Activated CD4-positive, CD25-positive, alpha-beta regulatory T cell treated with anti-CD3 and anti-CD28 coated beads, Interleukin-2, amount 50 U/mL, for 24 hours (primary cell): ENCODE measurements at places on chromosomes 2 and 18.

DNA sequence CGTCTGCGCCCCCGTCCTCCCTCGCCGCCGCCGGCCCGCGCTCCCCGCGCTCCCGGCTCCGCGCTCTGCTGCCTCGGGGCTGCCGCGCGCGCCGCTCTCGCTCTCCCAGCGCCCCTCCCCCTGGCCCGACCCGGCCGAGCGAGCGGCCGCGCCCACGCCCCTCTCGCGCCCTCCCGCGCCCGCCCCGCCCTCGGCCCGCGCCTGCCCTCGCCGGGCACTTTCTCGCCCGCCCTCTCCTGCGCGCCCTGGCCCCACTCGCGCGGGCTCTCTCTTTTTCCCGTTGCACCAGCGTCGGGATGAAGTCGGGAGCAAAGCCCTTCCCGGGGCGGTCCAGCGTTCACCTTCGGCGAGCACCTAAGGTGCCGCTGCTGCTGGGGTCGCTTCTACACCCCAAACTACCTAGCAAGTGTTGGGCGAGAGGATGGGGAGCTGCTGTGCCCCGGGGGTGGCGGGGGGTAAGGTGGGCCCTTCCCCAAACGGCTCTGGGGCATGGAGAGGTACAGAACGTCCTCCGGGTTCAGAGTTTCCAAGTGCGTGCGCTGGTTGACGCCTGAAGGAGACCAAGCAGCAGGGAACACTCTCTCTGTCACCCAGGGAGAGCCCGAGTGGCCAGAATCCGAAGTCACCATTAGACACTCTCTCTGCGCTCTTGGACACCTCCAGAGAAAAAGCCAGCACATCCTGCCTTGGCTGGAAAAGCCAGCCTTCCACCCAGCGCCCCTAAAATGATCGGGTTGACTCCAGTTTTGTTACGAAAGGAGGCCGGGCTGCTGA lies at the start of gene COLEC12:
TSS of gene COLEC12 (minus strand) at position 70 of the 774 bp plus-strand sequence. CDS start 187 bp downstream, outside the sequence.
- ATAC-seq: no peak

GRCh38 chr2:128371248-128371630 lies 52.6 kb upstream of the HS6ST1 start:
- no peak for ATAC-seq

- ATAC-seq: no peak
Observed at GRCh38 chr2:208266553-208266893, 468 bp downstream of the PIKFYVE start.

DNA sequence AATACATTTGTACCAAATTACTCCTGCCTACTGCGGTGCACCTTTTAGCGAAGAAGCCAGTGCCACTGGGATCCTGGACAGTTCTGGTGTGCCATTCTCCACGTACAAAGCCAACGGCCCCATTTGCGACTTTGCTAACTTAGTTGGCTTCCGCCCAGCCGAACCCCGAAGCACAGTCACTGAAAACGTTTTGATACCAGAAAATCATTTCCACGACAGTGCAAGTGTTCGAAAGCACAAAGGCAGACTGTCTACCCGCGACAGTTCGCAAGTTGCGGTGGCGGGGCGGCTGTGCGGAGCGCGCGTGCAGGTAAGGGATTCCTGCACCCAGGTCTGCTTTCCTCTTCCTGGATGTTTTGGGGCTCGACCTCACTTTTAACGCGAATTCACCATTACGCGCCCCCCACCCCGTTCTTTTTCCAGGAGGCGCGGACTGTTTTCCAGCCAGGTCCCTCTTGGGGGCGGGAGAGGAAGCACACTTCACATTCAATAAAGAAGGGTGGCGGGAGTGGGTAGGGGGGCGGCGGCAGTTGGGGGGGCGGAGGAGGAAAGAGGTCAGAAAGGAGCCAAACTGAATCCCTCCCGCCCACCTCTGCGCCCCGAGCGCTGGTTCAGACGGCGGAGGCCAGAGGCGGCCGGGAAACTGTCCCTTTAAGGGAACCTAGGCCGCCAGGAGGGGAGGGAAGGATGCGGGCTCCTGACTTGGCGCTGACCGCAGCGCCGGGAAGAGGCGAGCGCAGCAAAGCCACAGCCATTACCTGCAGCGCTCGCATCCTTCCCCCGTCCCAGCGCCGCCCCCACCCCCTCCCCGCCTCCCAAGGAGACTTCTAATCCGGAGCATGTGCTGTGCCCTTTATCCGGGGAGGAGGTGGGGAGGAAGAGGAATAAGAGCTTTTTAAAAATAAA lies 107.4 kb upstream of the KCTD1 start:
- ATAC-seq: no peak

GRCh38 chr2:238143239-238143951 lies 4.9 kb downstream of the KLHL30 start:
- no peak for ATAC-seq

DNA sequence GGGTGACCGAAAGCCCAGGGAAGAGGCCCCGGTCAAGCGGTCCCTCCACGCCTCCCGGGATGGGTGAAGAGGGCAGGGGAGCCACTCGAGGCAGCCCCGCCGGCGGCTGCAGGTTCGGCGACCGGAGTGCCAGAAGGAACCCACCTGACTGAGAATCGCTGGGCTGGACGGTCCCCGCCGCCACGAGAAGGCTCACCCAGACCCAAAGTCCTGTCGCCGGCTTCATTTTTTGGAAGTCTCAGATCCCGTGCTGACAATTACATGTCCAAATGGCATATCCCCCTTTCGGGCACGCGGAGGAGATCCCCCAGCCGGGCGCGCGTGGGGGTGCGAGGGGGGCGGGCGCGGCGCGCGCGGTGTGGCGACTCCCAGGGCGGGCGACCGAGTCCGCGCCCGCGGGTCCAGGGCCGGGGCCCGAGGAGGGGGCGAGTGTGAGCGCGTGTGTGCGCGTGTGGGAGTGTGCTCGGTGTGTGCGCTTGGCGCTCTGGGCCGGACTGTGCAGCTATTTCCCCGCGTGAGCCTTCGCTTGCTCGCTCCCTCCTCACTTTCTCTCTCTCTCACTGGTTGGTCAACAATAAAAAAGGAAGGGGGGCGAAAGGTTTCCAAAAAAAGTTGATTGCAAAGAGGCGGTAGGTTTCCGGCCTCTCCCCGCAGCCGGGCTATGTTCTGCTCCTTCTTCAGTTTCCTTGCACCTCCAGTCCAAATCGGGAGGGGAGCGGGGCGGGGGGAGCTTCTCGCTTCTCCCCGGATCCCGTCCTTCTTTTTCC lies at the start of gene ERBB4:
TSS of gene ERBB4 (minus strand) at position 498 of the 767 bp plus-strand sequence. CDS start at position 226, 272 bp downstream.
- no peak for ATAC-seq

GRCh38 chr2:143160732-143161707 lies 31.8 kb downstream of the ARHGAP15 start:
- ATAC-seq: no peak

GRCh38 chr2:70726947-70727725 lies 40.9 kb downstream of the ADD2 start:
- no peak for ATAC-seq

DNA sequence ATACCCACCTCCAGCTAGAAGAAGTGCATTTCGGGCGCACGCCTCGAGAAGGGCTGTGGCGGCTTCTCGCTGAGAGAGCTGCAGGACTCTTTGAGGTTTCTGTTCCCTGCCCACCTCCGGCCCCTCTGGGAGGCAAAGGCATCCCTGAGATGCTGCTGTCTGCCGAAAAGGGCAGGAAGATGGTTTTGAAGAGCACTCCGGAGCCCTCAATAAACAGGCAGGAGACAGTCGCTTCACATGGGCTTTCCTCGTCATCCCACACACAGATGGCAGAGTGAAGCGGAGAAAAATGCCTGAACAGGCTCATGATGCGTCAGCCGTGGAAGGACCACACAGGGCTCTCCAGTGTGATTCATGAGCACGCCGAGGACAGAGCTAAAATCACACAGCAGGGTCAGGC lies 25.4 kb upstream of the GLI2 start:
- ATAC-seq: no peak
